ENCODE measurements at places on chromosomes 1 and 21.

DNA sequence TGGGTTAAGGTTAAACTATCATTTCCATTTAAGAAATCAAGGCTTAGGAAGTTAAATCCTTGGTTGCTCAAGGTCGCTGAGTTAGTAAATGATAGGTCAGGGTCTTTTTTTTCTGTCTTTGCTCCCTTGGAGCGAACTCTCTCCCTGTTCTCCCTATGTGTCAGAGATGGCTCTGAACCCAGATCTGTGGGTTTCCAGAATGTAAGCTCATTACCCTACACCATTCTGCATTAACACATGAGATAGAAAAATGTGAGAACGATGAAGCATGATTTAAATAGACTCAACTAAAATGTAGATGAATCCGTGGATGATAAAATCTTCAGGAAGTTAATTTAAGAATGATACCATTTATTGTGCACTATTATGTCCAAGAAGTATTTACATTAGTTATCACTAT lies 25.0 kb upstream of the ST6GALNAC3 start:
- no peak for DNase-seq

- DNase-seq, result no peak
These were observed 349.1 kb upstream of the FMN2 start for GRCh38 chr1:239742416-239743109.

GRCh38 chr1:53391982-53392381 lies 64.1 kb upstream of the LRP8 start:
- DNase-seq, result no peak

DNA sequence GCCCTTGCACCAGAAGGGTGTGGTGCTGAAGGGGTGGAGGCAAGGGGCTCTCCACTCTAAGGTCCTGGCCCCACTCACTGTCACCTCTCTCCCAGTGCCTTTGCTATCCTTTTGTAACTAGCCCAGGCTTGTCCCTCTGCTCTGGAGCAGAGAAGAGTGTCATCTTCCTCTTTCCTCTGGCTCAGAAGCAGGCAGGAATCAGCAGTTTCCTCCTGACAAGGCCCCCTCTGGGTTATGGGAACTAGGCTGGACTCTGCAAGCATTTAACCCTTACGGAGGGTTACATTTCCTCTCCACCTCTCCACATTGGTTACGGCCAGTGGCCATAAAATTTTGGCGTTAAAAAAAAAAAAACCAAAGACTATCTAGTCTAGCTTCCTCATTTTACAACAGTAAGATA lies 30.4 kb downstream of the PLXNA2 start:
- DNase-seq, result no peak

DNA sequence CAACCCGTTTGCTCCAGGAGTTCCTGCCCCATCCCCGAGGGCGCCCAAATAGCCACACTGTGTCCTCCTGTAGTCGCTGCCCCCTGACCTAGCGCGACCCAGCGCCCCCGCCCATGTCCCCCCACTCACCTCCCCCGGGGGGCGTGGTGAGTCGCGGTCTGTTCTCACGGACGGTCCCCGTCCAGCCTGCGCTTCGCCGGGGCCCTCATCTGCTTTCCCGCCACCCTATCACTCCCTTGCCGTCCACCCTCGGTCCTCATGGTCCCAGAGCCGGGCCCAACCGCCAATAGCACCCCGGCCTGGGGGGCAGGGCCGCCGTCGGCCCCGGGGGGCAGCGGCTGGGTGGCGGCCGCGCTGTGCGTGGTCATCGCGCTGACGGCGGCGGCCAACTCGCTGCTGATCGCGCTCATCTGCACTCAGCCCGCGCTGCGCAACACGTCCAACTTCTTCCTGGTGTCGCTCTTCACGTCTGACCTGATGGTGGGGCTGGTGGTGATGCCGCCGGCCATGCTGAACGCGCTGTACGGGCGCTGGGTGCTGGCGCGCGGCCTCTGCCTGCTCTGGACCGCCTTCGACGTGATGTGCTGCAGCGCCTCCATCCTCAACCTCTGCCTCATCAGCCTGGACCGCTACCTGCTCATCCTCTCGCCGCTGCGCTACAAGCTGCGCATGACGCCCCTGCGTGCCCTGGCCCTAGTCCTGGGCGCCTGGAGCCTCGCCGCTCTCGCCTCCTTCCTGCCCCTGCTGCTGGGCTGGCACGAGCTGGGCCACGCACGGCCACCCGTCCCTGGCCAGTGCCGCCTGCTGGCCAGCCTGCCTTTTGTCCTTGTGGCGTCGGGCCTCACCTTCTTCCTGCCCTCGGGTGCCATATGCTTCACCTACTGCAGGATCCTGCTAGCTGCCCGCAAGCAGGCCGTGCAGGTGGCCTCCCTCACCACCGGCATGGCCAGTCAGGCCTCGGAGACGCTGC lies 1.1 kb downstream of the HTR6 start:
- DNase-seq, result no peak

GRCh38 chr1:201358596-201358995 lies 18.9 kb downstream of the TNNT2 start:
- no peak for DNase-seq

DNA sequence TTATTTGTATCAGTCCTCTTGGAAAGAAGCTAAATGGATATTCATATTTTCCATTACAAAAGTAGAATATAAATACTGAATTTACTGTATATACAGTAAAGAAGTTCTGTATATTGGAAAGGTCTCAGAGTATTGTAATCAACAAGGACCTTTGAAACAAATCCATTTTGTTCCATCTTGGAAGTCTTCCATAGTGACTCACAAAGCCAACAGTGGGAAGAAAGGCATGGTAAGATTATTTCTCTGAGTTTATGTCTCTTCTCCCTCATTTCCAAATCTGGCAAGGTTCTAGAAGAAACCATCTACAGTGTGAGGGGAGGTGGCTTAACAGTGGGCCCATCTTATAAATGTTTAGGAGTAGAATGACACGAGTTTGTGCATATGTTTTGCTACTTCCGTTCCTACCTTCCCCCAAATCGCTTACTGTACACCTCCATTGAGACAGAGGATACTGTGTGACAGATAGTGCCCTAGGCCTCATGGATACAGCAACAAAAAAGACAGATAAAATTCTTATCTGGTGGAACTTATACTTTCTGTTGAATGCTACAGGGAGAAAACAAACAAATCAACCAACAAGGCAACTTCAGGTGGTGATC lies 22.1 kb upstream of the SSX2IP start:
- no peak for DNase-seq

GRCh38 chr1:68346188-68346808 lies 103.5 kb downstream of the RPE65 start:
- no peak for DNase-seq

- DNase-seq, result no peak
These were observed 16.3 kb downstream of the GPBP1L1 start for GRCh38 chr1:45669859-45670655.

DNA sequence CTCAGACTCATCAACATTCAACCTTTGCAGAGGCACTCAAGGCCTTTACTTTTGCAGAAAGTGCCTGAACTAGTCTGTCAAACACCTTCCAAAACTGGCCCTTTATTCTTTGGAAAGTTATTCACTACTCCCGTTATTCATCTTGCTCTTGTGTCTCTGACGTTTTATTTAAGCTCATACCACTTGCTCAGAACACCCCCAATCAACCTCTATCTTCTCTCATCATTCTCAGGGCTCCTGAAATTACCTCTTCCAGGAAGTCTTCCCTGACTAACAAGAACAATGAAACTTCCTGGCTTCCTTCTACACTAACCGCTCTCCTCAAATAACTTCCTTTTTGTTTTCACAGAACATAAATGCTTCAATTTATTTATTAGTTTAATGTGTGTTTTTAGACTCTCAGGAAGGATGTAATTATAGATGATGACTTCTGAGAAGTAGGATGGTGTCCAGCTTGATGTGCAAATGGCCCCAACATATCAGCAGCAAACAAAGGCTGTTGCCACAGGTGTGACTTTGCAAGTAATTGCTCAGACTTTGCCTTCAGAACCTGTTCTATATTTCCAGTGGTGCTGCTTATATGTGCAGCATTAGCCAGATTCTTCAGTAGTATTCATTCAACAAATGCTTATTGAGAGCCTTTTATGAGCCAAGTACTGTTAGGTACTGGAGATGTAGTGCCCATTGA lies 22.8 kb upstream of the BATF3 start:
- no peak for DNase-seq

DNA sequence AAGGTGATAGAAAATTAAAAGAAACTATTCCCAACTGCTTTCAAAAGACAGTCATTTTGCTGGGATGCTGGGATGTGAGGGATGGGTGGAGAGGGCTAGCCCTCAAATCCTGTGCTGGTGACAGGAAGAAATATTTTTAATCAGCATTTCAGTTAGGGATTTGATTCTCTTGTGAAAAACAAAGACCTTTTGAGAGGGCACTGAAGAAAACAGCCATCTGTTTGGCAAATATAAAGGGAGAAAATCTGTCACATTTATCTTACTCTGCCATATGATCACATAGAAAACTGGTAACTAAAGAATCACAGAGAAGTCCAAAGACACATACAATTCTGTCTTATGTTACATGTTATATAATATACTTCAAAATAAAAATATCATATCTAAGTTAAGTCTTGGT lies 12.3 kb downstream of the STXBP3 start:
- no peak for DNase-seq

- DNase-seq, result no peak
These were observed 1.3 kb downstream of the INAVA start for GRCh38 chr1:200895801-200896530.

DNA sequence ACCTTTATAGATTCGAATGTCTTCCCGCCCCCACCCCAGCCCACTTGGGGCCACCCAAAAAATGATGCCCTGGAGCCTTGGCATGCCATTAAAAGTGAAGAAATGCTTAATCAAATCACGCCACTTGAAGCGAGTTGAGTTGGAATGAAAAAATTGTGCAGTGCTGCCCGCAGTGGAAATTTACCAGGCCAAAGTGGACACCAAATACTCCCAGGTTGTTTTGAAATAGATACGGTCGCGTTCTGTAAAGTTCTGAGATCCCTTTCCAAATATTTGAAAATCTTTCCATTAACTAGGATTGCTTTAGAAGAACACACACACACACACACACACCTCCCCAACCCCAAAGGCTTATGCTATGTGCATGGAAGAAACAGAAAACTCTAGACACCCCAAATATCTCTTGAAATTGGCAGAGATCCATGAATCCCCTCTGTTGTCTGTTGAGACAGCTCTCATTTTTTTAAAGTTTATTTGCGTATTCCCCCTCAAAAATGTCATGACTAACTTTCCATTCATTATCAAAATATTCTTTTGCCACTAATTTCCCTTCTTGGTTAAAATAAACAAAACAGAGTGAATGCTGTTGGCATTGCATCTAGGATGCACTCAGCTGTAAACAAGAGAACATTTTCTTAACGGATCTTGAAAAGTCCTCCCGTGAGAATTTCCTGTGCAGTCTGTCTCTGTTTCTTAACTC lies 142.3 kb upstream of the KCNE2 start:
- DNase-seq, result no peak

DNA sequence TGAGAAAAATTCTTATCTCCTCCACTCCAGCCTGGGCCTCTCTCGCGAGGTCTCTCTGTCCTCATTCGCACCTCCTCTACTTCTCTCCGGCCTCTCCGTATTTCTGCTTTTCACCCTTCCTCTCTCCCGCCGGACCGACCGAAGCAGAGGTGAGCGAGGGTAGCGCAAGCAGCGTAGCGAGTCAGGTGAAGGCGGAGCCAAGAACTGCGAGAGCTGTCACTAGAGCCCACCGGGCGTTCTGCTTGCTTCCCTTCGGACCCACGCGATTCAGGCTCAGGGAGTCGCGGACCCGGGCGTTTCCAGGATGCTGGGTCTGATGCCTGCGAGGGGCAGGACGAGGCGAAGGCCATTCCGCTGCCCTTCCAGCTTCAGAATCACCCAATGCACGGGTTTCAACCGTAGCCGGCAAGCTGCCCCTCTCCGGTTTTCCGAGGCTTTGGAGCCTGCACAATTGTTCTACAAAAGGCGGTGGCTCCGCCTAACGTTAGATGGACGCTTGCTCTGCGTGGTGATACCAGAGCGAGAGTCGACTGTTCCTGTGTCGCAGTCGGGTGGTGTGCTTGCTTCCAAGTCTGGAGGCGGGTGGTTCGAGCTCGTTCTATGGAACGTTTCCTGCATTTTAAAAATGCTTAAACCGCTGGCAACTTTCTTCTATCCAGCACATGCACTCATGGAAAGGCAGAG lies 310.2 kb downstream of the FAM72C start:
- no peak for DNase-seq

DNA sequence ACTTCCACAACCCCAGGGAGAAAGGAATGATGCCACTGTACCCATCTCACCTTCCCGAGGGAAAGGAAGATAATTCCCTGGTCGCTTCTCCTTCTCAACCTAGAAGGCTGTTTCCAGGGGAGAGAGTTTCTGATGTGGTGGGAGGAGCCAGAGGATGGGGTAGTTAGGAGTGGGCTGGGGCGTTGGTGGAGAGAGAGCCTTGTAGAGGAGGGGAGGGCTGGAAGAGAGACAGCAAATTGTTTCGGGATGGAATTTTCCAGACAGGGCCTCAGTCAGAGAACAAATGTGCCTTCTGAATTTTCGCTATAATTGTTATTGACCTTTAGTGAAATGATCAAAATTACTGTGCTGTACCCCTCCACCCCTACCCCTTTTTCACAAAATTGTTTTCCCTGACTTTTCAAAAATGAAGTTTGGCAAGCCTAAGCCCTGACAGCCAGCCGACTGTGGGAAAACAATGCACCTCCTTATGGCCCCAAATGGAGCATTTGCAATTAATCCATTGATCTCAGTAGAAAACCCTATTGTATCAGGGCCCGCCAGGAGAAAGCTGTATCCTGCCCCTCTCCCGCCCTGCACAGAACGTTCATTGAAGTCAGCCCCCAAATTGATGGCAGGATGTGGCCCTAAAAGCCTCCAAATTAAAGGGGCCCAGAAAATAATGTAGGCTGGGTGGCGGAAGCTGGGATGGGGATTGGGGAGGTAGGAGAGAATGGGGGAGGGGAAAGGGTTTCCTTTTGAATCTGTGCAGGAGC lies 69.1 kb upstream of the JUN start:
- DNase-seq, result no peak

- no peak for DNase-seq
These were observed 472.0 kb upstream of the CHRM3 start for GRCh38 chr1:238914346-238914745.

DNA sequence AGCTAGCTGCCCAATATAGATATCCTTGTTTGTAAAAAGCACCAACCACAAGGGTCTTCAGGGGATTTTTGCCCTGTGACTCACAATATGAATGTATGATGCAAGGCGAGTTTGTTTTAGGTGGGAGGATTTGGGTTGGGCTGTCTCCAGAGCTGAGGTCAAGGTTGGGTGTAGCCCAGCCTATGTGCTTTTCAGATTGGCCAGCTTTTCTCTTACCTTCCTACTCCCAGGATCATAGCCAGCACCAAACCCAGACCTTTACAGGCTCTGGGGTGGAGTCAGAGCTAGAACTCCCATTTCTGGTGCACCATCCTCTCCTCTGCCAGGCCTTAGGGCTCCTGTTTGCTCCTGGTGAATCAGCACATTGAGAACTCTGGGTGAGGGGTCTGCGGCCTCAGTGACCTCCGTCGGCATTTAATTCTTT lies 55.6 kb upstream of the GCLM start:
- no peak for DNase-seq

All from tibial artery (tissue), 4 donors.